Fibroblast of skin of left biceps (primary cell): ENCODE measurements at places on chromosomes 12 and 14.

DNA sequence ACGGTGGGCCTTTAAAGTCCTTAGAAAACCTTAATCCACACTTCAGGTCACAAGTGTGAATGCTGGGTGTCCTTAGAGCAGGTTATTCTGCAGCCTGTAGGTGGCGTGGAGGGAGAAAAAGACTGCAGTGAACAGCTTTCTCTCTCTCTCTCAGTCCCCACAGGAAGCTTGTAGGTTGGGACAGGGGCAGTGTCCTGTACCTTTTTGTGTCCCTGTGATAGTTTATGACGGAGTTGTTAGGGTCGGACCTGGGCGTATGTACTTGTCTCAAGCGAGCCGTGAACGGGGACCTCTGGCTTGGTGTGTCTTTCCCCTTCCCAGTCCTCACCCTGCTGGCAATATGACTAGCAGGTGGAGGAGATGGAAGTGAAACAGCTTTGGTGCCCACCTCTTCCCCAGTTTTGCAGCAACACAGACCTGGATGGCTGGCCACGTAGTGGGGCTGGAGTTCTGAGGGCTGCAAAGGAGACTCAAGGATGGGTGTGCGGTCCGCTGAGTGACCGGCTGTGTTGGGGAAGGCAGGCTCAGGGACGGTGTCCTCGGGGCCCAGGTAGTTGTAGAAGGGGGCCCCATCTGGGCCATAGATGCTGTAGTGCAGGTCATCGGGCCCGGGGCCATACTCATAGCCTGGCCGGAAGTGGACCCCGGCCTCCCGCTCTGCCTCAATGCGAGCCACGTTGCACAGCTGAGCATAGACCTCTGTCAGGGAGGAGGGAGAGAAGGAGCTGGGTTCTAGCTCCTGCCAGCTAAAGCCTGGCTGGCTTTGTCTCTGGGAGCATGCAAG, 8.9 kb downstream of the ISCA2 start:
- no peak for DNase-seq

GRCh38 chr12:50571786-50572185, 67.0 kb downstream of the DIP2B start:
- no peak for DNase-seq

GRCh38 chr14:35932659-35933159, 106.6 kb downstream of the BRMS1L start:
- DNase-seq = no peak

GRCh38 chr14:102421411-102422057, 58.8 kb downstream of the TECPR2 start:
- DNase-seq = no peak

- DNase-seq = no peak
Observed at GRCh38 chr14:92259613-92260357, 63.2 kb upstream of the SLC24A4 start.

DNA sequence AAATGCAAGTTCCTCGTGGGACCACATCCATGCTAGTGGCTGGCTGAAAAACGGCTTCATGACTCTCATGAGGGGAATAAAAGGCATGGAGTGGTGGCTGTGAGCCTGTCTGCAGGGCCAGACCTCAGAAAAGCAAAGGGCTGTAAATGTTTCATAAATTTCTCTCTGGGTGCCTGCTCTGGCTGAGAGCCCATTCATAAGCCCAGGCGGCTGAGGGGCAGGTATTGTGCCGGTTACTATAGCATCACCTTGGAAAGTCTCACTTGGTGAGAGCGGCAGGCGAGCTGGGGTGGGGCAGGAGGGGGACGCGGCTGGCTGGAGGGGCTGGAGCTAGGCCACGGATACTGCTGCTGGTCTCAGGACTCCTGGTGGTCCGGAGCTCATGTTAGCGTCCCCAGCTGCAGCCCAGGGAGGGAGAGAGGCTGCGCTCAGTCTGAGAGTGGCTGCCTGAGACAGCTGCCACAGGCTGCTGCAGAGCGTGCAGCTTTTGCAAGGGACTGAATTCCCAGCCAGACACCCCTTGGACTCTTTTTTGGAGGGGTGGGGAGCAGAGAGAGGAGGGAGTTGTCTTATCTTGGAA, at the start of gene SLC17A8:
TSS of gene SLC17A8 (plus strand) at position 431 of the 580 bp plus-strand sequence. CDS start 318 bp downstream, outside the sequence.
- DNase-seq = no peak

DNA sequence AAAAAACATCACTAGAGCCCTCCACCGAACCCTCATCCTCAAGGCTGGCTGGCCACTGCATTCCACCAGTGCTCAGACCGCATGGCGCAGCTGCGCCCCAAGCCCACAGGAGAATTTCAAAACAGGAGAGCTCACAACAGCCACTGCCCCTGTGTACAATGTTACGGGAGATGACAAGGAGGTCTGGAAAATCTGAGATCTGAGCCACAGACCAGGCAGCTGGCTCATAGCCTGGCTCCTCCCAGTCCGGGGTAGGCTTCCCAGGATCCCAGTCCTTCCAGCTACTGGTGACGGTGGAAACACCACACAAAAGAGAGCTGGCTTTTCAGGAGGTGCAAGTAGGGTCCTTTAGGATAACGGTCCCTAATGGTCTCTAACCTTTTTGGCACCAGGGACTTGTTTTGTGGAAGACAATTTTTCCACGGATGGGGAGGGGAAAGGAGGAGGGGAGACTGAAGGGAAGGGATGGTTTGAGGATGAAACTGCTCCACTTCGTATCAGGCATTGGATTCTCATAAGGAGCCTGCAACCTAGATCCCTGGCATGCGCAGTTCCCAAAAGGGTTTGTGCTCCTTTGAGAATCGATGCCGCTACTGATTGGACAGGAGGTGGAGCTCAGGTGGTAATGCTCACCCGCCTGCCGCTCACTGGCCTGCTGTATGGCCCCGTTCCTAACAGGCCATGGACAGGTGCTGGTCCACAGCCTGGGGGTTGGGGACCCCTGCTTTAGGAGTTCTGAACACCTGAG, 23.0 kb upstream of the NRDE2 start:
- no peak for DNase-seq

DNA sequence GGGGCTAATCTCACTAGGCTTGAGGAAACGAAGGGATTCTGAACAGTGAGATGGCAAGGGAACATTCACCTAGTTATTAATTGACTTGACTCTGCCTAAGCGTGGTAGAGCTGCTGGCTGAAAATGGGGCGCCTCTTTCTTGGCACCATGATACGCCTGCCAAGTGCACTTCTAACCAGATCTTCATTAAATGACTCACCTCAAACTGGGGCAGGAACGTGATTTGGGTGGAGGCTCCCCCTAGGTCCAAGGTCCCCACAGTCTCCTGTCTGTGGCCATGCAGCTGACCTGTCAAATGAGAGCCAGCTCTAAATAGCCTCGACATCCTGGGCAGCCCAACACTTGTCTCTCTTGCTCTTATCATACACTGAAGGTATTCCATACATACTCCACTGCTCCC, 26.0 kb downstream of the COQ6 start:
- DNase-seq = no peak

DNA sequence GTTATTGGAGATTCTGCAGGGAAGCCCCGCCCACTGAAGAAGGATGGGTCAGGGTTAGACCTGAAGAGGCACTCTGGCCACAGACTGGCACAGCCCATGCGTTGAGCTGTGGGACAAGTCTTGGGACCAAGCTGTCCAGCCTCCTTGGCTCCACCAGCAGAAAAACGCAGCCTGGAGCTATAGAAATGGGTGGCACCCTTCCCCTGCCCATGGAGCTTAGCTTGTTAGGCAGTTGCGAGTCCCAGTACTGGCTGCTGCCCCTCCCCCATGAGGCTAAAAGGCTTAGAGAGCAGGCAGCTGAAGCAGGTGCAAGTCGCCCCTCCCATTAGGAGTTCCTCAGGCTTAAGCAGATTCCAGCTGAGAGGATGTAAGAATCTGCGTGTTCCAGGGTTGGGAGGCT, 1124.0 kb upstream of the TMEM132C start:
- DNase-seq = no peak

DNA sequence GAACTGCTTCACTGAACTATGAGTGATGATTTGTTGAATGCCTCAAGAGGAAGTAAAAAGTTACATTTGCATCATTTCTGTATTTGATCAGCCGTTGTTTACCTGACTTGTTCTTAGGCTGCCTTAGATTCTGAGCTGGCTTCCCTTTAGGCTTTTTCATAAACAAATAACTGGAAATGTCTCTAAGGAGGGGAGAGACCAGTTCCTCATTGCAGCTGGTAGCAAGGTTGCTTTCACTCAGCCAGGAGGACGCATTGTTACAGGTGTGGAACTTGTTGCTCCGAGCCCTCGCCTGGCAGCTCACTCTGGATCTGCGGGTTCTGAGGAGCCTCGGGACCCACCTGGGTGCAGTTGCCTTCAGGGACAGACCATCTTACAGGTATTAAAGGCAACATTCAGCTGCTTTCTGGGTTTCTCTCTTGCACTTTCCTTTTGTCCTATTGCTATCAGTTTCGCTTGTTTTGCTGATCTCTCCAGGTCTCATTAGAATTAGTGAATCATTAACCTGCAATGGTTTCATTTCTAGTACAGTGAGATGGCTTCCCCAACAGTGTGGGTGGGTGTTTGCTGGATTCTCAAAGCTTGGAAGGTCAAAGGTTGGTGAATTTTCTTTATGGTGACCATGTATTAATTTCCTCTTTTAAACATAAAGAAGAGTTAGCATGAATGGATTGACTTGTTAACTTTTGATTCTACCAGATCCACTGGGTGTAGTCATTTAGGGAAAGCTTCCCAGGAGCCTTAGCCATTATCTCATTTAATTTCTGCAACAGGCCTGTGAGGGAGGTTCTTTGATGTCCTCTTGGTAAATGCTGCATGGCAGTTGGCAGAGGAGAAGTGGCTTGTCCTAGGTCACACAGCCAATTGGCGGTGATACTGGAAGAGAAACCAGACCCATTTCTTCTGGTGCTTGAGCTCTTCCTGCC, at the start of gene PLEKHG7:
TSS of gene PLEKHG7 (plus strand) at position 236 of the 926 bp plus-strand sequence. CDS start 3,643 bp downstream, outside the sequence.
- DNase-seq = no peak

DNA sequence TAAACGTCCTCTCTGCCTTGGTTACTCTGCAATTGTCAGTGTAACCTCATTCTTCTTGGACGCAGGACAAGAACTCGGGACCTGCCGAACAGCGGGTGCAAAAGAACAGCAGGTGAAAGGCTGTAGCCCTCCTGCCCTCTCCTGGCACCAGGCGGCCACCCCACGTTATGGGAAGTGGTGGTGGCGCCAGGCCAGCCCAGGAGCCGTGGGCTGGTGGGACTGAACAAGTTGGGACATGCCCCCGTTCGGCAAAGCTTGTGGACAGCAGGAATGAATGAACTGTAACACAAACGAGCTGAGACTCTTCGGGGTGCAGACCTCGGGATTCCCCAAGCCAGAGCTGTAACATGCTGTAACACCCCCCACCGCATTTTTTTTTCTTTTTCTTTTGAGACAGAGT, 6.6 kb upstream of the M6PR start:
- no peak for DNase-seq

- no peak for DNase-seq
Observed at GRCh38 chr14:61108496-61109141, 127.6 kb downstream of the SLC38A6 start.

DNA sequence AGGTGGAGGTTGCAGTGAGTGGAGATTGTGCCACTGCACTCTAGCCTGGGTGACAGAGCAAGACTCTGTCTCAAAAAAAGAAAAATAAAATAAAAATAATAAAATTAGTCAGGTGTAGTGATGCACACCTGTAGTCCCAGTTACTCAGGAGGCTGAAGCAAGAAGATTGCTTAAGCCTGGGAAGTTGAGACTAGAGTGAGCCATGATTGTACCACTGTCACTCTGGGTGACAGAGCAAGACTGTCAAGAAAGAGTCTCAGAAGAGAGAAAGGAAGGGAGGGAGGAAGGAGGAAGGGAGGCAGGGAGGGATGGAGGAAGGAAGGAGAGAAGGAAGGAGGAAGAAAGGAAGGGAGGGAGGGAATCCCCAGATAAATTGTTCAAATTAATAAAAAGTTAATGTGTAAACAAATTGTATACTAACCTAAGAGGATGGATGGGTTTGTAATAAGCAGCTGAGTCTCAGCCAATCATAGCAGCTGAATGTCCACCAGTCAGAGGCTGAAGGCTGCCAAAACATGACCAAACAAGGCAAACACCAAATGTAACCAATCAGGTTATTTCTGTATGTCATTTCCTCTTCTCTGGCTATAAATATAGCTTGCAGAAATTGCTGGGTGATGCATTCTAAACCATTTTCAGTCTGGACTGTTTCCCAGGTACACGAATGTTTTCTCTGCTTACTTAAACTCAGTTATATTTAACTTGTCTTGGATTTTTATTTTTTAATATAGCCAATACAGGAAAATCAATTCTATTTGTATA, 6.1 kb upstream of the CDCA4 start:
- DNase-seq = no peak

DNA sequence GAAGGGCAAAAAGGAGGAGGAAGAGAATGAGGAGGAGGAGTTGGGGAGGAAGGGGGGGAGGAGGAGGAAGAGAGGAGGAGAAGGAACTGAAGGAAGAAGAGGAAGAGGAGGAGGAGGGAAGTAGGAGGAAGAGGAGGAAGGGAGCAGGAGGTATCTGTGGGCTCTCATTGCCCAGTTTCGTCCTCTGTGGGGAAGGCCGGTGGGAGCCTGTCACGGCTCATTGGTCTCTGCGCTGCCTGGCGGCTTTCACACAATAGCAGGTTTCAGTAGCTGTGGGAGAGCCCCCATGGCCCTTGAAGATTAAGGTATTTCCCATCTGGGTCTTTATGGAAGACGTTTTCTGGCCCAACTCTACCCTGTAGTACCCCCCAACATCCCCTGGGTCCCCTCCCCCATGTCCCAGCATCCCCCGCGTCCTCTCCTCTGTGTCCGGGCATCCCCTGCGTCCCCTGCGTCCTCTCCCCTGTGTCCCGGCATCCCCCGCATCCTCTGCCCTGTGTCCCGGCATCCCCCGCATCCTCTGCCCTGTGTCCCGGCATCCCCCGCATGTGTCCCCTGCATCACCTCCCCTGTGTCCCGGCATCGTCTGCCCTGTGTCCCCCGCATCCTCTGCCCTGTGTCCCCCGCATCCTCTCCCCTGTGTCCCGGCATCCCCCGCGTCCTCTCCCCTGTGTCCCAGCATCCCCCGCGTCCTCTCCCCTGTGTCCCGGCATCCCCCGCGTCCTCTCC, 278.2 kb upstream of the SFSWAP start:
- no peak for DNase-seq

DNA sequence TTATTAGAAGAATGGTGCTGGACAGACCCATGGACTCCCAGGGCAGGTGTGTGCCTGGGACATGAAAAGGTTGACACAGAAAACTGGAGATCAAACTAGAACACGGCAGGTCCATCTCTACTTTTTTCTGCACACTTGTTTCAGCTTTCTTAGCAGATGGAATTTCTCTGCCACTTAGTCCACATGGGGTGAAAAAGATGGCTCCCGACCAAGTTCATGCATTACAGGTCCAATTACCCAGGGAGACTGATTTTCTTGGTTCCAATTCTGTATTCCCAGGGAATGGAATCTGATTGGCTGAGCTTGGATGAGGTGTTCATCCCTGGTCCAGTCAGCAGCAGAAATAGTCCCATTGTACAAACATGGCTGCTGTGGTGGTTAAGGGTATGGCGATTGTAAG, 238.9 kb upstream of the SRRM4 start:
- DNase-seq = no peak

- no peak for DNase-seq
Observed at GRCh38 chr12:97982684-97983083, 520.1 kb downstream of the RMST start.

DNA sequence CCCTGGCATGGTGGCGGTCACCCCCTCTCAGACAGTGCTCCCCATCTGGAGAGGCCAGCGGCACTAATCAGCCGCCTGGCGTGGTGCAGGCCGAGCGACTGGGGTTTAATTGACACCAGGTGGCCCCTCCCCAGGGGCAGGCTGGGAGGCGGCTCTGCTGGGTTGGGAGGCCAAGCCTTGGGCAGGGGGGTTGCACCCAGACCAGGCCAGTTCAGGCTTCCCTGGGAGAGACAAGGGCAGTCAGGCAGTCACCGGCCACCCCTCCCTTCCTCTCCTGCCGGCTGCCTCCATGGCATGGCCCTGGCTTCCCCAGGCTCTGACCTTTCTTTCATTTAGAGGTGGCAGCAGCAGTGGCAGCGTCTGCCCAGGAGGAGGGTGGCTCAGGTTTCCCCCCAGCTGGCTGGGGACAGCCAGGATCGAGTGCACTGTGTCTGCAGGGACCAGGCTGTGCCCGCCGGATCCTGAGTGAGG, 78.1 kb upstream of the NOS1 start:
- DNase-seq = no peak
